H9 (cell line): ENCODE measurements at places on chromosomes 13 and 19.

DNA sequence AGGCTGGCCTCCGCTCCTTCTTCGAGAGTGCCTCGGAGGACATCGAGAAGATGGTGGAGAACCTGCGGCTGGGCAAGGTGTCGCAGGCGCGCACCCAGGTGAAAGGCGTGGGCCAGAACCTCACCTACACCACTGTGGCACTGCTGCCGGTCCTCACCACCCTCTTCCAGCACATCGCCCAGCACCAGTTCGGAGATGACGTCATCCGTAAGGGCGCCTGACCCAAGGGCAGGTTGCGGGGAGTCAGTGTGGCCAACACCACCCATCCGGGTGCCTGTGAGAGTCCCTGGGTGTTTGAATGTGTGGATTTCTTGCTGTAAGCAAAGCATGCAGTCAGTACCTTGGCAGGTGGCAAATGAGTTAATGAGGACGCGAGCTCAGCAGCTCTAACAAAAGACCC, 78.8 kb downstream of the RYR1 start:
- no peaks in the 10 kb centered on the region; the same call in 1 of the 2 replicates for H3K4me1 ChIP-seq
- no peak overlapping the region for H3K27ac ChIP-seq
- no peak for DNase-seq
- H3K36me3 ChIP-seq: peaks cover 36% of the 10 kb centered on the region

GRCh38 chr13:101774393-101774792, 321.9 kb downstream of the ITGBL1 start:
- no peaks in the 10 kb centered on the region for H3K36me3 ChIP-seq
- H3K4me3 ChIP-seq: no peak overlapping the region
- H3K27me3 ChIP-seq: no peaks in the 10 kb centered on the region
- H3K27ac ChIP-seq: no peak overlapping the region
- H3K4me1 ChIP-seq: no peaks in the 10 kb centered on the region

GRCh38 chr19:18776288-18776594, 14.9 kb downstream of the COMP start:
- no peaks in the 10 kb centered on the region for H3K36me3 ChIP-seq
- H3K4me3 ChIP-seq: peak overlapping the region; percentile 32; the same call in 1 of the 3 replicates
- H3K27me3 ChIP-seq: peaks cover 62% of the 10 kb centered on the region
- H3K27ac ChIP-seq: no peak overlapping the region
- no peak for DNase-seq

DNA sequence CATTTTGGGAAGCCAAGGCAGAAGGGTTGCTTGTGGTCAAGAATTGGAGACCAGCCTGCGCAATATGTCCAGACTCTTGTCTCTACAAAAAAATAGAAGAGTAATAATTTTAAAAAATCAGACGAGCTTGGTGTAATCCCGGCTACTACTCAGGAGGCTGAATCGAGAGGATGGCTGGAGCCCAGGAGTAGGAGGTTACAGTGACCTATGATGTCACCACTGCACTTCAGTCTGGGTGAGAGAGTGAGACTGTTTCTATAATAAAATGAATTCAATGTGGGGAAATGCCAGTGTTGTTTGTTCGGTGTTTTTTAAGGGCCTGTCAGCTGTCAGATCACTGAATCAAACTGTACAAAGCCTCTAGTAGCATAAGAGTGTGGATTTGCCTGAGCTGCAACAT, 1.2 kb upstream of the FBXL3 start:
- H3K27ac ChIP-seq: no peak overlapping the region
- H3K4me3 ChIP-seq: peak overlapping the region; percentile 93
- H3K36me3 ChIP-seq: no peaks in the 10 kb centered on the region
- H3K27me3 ChIP-seq: no peaks in the 10 kb centered on the region
- DNase-seq: no peak

DNA sequence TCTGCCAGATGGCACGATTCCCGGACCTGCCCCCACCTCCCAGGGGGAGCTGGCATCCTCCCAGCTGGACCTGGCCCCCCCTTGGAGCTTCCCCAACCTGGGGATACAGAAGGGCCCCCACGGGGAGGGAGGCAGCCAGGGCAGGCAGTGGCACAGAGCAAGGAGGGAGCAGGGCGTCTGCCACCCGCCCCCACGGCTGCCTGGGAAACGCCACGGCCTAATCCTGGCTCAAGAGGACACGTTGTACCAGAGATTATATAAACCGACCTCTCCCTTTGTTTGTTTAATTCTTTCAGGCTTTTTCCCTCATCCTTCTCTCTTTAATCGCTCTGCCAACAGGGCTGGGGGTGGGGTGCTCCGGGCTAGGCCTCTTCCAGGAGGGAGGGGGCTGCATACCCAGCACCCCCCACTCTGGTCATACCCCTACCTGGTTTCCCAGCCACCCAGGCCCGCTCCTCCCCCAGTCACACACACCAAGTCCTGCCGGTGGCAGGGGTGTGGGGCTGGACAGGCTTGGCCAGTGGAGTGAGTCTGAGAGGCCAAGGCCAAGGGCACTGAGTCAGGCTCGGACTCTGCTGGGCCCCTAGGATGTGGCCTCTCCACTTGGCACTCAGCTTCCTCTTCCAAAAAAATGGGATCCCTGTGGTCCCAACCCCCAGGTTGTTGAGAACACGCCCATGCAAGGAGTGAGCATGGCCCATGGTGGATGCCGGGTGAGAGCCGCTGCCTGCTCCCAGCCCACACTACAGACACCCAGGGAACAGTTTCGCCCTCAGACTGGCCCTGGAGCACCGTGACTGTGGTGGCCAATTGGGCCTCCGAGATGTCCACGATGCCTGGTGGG, 29.5 kb upstream of the NFIC start:
- no peaks in the 10 kb centered on the region for H3K4me1 ChIP-seq
- no peaks in the 10 kb centered on the region; the same call in 1 of the 2 replicates for H3K27me3 ChIP-seq
- H3K27ac ChIP-seq: no peak overlapping the region
- no peaks in the 10 kb centered on the region for H3K36me3 ChIP-seq
